CD4-positive, alpha-beta T cell treated with Interleukin-17A for 4 hours (primary cell): ENCODE measurements at places on chromosomes 2 and 18.
A peak's percentile ranks its signal among the peaks of the same experiment; 100 is the strongest.

DNA sequence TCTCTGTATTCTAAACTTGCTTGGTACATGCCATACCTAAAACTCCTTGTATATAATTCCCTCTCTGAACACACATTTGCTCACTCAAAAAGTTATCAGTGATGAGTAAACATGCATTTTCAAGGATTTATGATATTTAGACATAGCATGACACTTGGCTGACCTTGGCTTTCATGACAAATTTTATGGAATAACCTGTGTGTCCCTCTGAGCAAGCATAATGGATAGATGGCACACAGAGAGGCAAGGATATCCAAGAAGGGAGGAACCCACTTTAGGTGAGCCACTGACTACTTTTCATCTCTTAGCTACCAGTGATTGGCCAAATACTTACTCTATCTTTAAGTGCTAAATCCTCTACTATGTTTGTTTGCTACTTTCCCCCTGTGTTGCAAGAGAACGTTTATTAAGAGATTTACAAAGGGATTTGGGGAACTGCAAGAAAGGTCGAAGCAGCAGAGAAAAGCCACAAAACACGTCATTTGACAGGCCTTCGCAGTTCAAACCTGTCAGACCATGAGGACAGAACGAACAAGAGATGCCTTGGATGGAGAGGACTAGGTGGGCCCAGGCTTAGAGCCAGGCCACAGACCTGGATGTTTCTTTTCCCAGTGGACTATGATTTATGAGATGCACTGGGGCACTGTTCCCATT lies 379.9 kb downstream of the NBAS start:
- no peak for DNase-seq

- DNase-seq = no peak
Measured at GRCh38 chr2:59935005-59935404, 618.4 kb downstream of the BCL11A start.

- DNase-seq = no peak
Measured at GRCh38 chr2:13334545-13334944, 617.8 kb downstream of the TRIB2 start.

DNA sequence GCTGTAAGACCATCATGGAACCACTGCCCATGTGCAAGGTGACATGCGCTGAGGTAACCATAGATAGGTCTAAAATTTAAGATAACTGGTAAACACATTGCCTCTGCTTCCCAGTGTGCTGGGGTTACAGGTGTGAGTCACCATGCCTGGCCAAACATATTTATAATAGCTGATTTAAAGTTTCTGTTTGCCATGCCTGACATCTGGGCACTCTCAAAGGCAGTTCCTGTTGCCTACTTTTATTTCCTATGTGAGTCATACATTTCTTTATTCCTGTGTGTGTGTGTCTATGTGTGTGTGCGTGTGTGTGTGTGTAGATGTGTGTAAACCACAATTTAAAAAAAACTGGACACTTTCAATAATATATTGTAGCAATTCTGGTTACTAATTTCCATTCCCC lies 415.2 kb upstream of the NETO1 start:
- DNase-seq = no peak

DNA sequence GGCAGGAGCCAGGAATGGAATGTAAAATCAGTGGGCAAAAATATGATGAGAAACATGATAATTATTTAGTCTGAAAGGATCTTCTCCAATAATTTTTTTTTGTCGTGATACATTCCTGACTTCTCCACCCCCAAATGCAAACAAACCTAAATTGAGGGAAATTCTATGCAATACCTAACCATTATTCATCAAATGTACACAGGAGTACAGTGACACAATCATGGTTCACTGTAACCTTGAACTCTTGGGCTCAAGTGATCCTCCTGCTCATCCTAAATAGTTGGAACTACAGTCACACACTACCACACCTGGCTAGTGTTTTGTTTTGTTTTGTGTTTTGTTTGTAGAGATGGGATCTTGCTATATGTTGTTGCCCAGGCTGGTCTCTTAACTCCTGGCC lies 46.5 kb downstream of the RAB10 start:
- DNase-seq = no peak

- DNase-seq = peak; percentile 33
Measured at GRCh38 chr2:131040661-131041401, 52.4 kb downstream of the FAM168B start.

- no peak for DNase-seq
Measured at GRCh38 chr2:10297191-10297830, 5.4 kb upstream of the HPCAL1 start.

DNA sequence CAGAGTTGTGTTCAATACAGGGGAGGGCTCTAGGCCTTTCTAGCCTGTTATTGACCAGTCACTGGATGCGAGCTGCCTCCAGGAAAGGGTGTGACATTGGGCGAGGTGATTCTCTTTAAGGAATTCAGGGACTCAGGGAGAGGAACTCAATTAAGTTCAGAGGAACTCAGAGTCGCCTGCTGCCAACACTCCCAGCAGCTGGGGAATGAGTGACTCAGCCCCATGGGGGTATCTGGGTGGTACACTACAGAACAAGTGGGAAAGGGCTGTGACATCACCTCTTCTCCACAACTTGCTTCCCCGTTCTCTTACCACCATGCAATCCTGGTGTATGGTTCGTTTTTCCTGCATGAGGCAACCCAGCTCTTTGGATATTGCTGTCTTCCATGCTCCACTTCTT lies 50.4 kb upstream of the CYRIA start:
- no peak for DNase-seq

GRCh38 chr2:33033606-33034081 lies 86.9 kb downstream of the LTBP1 start:
- DNase-seq = no peak

DNA sequence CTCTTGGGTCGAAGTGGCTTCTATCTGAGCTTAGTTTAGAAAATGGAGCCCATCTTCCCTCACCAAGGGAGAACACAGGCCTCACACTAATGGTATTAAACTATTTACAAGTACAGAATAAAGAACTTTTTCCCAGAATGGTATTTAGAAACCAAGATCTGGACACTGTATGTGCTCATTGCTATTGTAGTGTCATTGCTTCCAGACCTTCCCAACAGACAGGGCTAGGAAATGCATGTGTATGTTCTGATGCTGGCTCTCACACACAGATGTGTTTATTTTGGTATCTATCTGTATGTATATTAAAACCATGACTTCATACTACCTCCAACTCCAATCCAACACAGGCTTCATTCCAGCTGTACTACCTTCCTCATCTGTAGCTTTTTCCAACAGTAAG lies 8.0 kb downstream of the COX5B start:
- DNase-seq = no peak

DNA sequence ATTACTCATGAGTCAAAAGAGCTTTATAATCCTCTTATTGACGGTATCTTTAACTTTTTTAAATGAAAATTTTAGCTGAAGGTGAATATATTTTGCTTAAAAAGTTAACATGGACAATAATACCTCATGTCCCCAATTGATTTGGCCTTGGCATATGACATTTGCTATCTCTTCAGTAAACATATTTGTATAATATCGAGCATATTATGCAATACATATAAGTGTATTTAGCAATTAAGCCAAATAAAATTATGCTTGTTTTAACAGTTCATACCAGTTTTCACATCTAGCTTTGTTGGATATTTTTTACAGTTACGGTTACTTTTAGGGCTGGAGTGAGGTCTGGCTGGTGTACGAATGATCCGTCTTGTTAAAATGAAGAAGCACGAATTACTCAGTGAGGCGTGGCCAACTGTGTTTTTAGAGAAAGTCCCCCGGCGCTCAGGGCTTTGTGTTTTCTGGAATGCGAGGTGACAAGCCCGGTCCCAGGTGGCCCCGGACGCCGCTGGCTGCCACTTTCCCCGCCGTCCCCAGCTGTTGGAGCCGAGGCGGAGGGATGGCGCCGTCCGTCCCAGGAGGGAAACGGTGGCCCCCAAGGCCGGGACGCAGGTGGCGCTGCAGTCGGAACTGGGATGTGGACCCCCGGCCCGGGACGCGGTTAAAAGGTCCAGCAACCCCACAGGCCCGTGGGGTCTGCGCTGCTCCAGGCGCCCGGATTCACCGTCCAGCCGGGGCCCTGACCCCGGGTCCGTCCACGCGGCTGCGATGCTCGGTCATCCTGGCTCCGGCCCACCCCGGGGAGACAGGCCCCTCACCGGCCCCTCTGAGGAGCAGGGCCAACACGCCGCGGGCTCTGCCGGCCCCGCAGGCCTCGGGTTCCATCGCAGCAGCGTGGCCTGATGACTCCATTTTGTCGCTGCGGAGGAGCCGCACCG lies 41.3 kb downstream of the TMEM18 start:
- no peak for DNase-seq

- no peak for DNase-seq
Measured at GRCh38 chr2:850429-850828, 100.2 kb upstream of the SNTG2 start.

GRCh38 chr18:6750411-6750810 lies 20.9 kb downstream of the ARHGAP28 start:
- no peak for DNase-seq

- no peak for DNase-seq
Measured at GRCh38 chr18:36297417-36298125, at the start of gene FHOD3. FHOD3 (plus strand) TSS chr18:36297713; CDS start chr18:36297836, 123 bp downstream.

- no peak for DNase-seq
Measured at GRCh38 chr2:217279556-217279955, 419.7 kb upstream of the TNP1 start.

- DNase-seq = no peak
Measured at GRCh38 chr2:200179151-200179550, 127.3 kb upstream of the SPATS2L start.

DNA sequence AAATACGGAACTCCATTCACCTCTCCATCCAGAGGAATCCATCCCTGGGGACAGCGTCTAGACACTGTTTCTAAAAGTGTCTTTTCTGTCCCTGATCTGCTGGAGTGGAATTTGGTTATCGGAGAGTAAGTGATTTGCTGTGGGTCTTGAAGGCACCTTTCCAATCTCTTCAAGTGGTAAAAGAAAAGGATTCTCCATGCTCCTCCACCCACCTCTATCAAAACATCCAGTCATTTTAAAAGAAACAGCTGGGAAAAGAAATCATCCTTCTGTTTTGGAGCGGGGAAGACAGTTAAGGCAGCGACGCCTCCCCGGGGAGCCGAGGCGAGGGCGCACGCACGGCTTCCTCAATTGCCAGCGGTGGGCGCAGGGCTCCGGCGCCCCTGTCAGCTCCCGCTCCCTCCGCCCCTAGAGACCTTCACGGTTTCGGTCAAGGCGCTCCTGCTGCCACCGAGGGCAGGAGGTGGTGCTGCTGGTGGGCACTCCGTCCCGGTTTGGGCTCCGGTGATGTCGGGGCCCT lies 547 bp downstream of the SLC35F5 start:
- peak; percentile 56 for DNase-seq

DNA sequence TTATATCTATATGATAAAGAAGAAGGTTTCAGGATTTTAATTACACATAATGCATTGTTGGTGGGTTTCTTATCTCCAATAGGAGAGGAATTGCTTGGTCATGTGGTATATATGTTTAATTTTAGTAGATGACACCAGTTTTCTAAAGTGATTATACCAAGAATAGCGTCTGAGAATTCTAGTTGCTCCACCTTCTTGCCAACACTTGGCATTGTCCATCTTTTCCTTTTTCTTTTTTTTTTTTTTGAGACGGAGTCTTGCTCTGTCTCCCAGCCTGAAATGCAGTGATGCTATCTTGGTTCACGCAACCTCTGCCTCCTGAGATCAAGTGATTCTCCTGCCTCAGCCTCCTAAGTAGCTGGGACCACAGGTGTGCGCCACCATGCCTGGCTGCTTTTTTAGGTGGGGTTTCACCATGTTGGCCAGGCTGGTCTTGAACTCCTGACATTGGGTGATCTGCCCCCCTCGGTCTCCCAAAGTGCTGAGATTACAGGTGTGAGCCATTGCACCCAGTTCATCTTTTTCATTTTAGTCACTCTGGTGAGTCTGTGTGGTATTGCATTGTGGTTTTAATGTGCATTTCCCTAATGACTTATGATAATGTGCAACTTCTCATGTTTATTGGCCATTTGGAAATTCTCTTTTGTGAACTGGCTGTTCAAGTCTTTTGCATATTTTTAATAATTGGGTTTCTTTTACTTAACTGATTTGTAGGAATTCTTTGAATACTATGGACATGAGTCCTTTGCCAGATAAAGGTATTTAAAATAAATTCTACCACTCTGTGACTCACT lies 37.3 kb upstream of the ZNF512 start:
- no peak for DNase-seq

- DNase-seq = no peak
Measured at GRCh38 chr2:230774348-230774951, 61.8 kb downstream of the CAB39 start.

GRCh38 chr18:11437046-11437445 lies 172.3 kb upstream of the SLC35G4 start:
- no peak for DNase-seq

DNA sequence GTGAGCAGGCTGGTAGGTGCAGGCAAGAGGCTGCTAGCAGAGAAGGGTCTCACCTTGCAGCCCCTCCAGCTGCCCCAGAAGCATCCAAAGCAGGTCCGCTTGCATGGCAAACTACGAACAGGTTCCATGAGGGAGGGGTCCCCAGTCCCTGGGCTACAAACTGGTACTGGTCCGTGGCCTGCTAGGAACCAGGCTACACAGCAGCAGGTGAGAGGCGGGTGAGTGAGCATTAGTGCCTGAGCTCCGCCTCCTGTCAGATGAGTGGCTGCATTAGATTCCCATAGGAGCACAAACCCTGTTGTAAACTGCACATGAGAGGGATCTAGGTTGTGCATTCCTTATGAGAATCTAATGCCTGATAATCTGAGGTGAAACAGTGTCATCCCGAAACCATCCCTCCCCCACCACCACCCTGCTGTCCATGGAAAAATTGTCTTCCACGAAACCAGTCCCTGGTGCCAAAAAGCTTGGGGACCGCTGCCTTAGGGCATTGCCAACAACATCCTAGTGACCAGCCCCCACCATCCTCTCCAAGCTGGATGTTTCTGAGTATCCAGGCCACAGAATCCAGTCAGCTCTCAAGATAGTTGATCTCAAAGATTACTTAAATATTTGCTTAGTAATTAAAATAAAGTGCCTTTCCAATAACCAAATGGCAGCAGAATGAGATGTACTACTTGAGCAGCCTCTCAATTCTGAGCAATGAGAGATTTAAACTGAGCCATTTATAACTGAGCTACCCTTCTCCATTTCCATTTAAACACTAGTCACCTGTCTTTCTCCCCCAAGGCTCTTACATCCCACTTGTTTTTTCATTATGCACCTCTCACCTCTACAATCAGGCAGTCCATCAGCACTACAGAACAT lies 32.4 kb downstream of the LRP2 start:
- no peak for DNase-seq
